Thoracic aorta (tissue), 2 donors: ENCODE measurements at places on chromosomes 3 and 15. TPM values are rescaled to one million over a fixed set of nuclear protein-coding genes. Genes with fewer than 3 reads are reported as not detected.

The NMB gene
- 8.0 TPM for total RNA-seq

The AGBL1 gene
- total RNA-seq = not detected

The CLDN18 gene
- not detected for total RNA-seq

GRCh38 chr3:14082108-14082657 lies 42.5 kb downstream of the CHCHD4 start:
- DNase-seq = no peak

- DNase-seq = no peak
Observed at GRCh38 chr15:44381236-44381635, 46.2 kb upstream of the CTDSPL2 start.

GRCh38 chr3:136577791-136578190 lies 174.4 kb downstream of the STAG1 start:
- no peak for DNase-seq

GRCh38 chr3:132315851-132316250 lies 1.4 kb upstream of the ACP3 start:
- no peak for DNase-seq
